ENCODE measurements at places on chromosomes 2 and 18. TPM values are rescaled to one million over a fixed set of nuclear protein-coding genes. Genes with fewer than 3 reads are reported as not detected.

GRCh38 chr2:237473878-237474441 lies 13.1 kb upstream of the MLPH start:
- DNase-seq = no peak

Gene FBXO15
- 1.1 TPM for total RNA-seq

Gene TEKT4
- not detected for total RNA-seq

DNA sequence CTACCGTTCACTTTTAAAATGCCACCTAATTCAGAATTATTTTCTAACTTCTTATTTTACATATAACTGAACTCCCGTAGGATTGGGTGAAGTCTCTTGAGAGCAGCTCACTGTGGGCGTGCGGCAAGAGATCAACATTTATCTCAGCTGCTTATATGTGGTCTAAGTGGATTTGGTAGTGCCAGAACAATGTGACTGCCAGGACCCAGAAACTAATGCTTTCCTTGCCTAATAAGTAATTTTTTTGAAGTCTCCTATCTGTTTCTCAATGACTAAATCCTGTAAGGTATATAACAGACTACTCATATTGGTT lies 11.2 kb upstream of the NFE2L2 start:
- DNase-seq = no peak

Gene CTNNA2
- total RNA-seq = not detected

- no peak for DNase-seq
Measured at GRCh38 chr2:129901754-129902415, 77.6 kb upstream of the RAB6C start.

Gene TNP1
- total RNA-seq = not detected

DNA sequence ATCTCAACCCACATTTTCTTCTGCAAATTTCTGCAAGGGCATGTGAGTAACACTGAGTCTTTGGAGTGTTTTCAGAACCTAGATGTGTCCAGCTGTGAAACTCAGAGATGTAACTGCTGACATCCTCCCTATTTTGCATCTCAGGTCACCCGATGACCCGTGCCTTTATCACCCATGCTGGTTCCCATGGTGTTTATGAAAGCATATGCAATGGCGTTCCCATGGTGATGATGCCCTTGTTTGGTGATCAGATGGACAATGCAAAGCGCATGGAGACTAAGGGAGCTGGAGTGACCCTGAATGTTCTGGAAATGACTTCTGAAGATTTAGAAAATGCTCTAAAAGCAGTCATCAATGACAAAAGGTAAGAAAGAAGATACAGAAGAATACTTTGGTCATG lies 8.0 kb downstream of the UGT1A1 start:
- DNase-seq = no peak

Gene IL1RL2
- total RNA-seq = not detected

Gene MYO1B
- 51.7 TPM for total RNA-seq

Data from HCT116 (cell line).